Stomach (tissue), 19 donors: ENCODE measurements at places on chromosomes 3 and 15. TPM values are rescaled to one million over a fixed set of nuclear protein-coding genes. Genes with fewer than 3 reads are reported as not detected.

DNA sequence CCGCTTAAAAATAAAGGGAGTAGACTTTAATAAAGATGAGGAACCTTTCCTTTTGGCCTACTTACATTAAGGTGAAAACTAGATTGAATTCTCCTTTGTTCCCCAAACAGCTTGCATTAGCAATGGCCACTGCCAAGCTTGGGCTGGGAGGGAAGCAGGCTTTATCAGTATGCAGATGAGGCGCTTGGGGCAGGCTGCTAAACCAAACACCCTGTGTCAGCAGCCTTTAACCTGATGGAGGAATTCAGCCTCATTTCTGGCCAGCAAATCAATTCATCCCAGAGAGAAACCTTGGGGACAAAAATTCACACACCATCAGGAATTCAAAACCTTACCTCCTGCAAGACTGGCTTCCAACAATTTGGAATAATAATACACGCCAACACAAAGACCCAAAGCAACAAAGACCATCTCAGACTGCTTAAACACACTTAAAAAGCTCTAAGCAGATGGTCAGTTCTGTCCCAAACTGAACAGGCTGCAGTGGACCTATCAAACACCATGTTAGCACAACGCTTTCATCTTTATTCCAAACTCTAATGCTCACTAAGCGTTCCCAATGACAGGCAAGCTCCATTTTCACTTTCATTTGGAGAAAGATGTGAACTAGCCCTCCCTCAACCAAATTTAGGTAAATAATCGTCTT lies 255.1 kb upstream of the CMC1 start:
- DNase-seq, result no peak

The P2RY12 gene
- not detected for total RNA-seq

DNA sequence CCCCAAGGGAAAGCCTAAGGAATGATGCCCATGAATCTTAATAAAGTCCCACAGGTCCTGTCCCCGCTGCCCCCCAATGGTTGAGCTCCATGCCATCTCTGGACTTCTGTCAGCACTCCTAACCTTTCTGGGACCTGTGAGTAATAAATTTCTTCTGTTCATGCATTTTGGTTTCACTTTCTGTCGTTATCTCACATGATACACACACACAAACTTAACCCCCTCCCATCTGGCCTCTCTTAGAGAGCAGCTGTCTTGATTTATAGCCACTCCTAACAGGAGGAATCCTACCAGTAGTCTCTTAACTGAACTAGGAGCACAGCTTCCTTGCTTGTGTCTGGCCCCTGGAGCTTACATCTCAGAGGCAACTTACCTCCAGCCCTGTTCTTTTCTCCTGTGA lies 82.7 kb upstream of the SELENOK start:
- DNase-seq, result no peak

- DNase-seq, result peak; percentile 62
These were observed 57.7 kb downstream of the IQSEC1 start for GRCh38 chr3:13015286-13016082.

GRCh38 chr3:186511245-186511644 lies 32.9 kb downstream of the CRYGS start:
- no peak for DNase-seq
